ENCODE measurements at places on chromosomes 1 and 21.

DNA sequence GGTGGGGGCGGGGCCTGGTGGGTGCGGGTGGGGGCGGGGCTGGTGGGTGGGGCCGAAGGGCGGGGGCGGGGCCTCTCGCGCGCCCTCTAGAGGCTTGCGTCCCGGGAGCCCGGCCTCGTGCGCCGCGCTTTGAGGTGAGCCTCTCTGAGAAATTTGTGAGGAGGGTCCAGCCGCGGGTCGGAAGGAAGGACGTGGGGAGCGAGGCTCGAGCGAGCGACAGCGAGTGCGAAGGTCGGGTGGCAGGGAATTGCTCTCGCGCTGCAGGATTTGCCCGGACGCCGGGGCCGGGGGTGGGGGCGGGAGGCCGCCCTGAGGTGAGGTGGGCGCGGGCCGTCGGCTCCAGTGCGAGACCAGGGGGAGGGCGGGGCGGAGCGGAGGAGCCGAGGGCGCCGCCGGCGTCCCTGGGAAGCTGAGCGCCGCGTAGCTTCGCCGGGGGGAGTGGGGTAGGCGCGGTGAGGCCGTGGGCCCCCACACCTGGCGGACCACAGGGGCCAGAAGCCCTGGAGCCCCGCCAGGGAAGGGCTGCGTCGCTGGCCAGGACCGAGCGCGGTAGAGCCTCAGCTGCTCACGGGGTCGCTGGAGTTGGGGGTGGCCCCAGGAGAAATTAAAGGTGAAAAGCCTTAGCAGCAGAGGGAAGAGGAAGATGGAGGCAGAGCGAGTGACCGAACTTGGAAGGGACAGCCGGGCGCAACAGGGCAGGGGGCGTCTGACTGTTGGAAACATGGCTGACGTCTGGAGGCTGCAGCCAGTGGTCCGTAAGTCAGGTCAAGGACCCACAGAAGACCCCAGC, 754 bp upstream of the LSS start:
- peak; percentile 42 for DNase-seq

DNA sequence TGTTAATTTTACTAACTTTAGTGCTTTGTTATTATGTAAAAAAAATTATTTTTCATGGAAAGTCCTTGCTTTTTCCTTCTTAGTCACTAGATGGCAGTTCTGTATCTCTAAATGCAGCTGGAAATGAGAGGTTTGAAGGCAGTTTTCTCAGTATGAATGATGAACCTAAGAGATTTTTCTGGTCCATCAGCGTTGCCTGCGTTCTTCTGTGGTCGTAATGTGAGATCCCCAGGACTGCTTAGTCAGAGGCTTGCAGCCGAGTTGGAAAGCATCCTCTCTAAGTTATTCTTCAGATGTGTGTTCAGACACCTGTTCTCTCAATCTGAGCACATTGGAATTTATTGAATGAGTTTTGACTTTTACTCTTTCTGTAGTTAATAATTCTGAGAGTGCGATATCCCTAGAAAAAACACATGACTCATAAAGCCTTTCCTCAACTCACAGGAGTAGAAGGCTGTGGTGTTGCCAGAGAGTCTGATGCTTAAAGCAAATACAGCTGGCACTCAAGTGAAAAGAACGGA, 99.3 kb downstream of the FMN2 start:
- peak; percentile 7 for DNase-seq

- DNase-seq = no peak
Measured at GRCh38 chr1:212971312-212971711, 21.0 kb downstream of the VASH2 start.

- DNase-seq = no peak
Measured at GRCh38 chr1:58396150-58396549, 150.4 kb downstream of the OMA1 start.

- DNase-seq = no peak
Measured at GRCh38 chr21:45166931-45167330, 92.6 kb downstream of the ADARB1 start.

DNA sequence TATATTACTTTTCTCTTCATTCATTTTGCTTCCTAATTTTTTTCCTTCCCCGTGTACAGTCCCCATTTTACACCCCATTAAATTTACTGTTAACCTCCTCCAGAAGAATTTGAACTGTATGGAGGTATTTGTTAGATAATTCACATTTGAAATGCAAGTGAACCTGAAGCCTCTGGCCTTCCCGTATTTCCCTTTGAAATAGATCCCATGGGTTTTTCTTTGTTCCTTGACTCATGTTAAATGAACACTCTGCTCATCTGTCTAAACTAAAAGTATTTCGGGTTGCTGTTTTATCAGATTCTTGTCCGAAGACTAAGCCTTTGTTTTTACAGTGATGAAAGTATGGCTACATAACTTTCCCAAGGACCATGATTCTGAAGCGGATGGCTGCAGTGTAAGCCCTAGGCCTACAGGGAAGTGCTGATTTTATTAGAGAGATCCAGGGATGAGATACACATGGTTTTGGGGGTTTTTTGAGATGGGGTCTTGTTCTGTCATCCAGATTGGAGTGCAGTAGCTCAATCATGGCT, 187.9 kb downstream of the PATJ start:
- DNase-seq = no peak

DNA sequence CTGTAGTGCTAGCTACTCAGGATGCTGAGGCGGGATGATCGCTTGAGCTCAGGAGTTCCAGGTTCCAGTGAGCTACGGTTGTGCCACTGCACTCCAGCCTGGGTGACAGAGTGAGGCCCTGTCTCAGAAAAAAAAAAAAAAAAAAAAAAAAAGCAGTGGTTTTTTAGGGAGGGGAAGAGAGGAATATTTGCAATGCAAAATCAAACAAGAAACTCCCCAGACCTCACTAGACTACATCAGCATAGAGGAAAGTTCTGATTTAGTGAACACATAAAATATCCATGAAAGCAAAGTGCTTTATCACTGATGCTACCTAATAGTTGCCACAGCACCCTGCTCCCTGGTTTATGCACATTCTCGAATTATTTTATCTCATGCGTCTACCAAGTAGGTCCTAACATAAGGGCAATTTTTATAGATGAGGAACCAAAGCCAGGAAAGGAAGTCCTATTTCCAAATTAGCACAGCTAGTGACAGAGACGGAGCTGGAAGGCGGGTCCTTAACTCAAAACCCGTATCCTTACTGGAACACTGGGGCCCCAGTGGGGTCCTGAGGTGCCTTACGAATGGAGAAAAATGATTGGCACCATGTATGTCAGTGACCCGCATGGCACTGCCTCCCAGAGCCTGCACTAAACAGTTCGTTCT, 50.7 kb upstream of the GPR157 start:
- DNase-seq = no peak

GRCh38 chr1:58979086-58979485, 195.2 kb upstream of the JUN start:
- DNase-seq = no peak

- no peak for DNase-seq
Measured at GRCh38 chr1:236167154-236167553, 24.8 kb downstream of the GPR137B start.

DNA sequence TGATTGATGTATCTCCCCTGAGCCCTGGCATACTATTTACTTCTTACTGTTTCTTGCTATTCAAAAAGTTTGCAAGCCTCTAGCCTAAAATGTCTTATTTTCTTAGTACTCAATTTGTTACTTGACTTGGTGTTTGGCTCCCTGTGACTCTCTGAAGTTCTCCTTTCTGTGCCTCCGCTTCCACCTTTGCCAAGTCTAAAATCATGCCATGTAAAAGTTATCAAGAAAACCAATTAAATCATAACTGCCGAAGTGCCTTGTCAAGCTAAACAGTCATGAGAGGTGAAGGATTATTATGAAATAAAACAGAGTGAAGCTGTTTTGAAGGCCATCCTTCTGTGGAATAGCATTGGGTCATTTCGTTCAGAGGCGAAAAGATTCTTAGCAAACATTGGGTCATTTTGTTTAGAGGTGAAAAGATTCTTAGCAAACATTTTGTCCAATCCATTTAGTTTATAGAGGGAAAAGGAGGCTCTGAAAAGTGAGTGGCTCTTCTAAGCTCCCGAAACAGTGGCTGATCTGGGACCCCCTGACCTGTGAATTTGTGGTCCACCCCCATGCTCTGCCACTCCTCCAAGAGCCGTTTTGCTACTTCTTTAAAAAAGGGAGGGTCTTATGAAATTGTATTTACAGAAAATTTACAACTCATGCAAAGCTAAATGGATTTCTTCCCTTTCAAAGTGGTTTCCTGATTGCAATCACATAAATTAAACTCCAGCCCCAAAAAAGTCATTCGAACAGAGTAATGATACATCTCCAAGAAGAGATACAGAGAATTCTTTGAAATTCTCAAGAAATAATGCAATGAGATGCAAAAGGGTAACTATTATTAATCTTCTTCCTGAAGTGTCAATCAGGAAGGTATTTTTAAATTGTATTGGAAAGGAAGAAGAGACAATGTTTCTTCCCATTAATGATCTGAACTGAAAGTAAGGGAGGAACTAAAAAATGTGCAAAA, 141.4 kb downstream of the RUNX1 start:
- DNase-seq = no peak

DNA sequence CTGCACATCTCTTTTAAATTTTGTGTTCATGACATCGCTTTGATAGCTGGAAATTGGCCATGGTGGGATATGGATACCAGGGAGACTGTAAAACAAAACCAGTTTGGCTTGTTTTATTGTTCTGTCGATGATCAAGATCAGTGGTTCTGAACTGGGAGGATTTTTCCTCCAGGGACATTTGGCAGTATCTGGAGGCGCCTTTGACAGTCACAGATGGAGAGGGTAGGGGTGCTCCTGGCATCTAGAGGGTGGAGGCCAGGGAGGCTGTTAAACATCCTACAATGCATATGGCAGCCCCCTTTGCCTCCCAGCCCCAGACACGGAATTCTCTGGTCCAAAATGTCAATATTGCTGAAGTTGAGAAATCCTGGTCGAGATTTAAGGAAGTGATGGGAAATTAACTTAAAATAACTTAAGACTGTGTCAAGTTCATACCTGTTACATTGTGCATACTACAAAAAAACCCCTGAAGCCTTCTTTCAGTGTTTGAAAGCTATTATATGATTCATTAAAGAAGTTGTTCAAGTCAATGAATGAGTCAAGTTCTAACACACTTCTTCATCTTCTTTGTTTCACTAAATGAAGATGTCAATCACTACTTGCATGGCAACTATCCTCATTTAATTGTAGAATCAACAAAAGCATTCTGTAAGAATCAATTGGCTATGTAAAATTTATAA, 150.9 kb downstream of the KCNJ6 start:
- no peak for DNase-seq

GRCh38 chr1:80217377-80217986, 1211.0 kb upstream of the ADGRL4 start:
- DNase-seq = peak; percentile 9
